DMS153 (cell line): ENCODE measurements at places on chromosomes 11 and 22.
A peak's percentile ranks its signal among the peaks of the same experiment; 100 is the strongest.

DNA sequence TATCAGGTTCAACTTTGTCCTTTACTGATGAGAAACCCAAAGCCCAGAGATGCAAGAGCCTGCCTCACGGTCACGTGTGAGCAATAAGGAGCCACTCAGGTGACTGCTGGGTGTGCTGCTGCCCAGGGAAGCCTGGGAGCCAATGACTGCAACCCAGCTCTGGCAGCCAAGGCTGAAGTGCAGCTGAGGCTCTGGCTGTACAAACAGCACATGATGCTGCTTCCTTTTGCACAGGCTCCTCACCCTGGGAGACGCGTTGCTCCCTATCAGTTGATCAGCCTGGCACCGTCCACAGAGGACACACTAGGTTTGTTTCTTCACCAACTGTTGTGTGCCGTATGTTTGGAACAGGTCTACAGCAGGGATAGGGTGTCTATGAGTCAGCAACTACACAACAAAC, 168.7 kb downstream of the EFCAB6 start:
- DNase-seq, result peak; percentile 13

- no peak for DNase-seq
Observed at GRCh38 chr11:64534391-64534801, 56.6 kb upstream of the SLC22A12 start.

- no peak for DNase-seq
Observed at GRCh38 chr11:117230286-117230961, 1.4 kb downstream of the PCSK7 start.

GRCh38 chr11:20162824-20163782, 2.8 kb upstream of the DBX1 start:
- no peak for DNase-seq

DNA sequence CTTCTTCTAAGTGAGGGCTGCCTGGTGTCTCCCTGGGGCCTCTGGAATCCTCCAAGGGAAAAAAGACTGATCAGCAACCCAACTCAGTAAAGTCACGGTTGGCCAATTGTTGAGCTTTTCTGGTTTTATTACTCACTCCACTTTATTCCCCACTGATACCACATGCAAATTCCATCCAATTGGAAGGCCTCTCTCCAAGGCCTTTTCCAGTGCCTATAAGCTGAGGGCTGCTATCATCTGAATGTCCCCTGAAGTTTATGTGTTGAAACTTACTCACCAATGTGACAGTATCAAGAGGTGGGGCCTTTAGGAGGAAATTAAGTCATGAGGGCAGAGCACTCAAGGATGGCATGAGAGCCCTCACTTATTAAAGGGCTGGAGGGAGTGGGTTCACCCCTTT, 463.3 kb downstream of the BUD13 start:
- no peak for DNase-seq

GRCh38 chr11:12017865-12018453, 9.5 kb upstream of the DKK3 start:
- DNase-seq, result no peak

DNA sequence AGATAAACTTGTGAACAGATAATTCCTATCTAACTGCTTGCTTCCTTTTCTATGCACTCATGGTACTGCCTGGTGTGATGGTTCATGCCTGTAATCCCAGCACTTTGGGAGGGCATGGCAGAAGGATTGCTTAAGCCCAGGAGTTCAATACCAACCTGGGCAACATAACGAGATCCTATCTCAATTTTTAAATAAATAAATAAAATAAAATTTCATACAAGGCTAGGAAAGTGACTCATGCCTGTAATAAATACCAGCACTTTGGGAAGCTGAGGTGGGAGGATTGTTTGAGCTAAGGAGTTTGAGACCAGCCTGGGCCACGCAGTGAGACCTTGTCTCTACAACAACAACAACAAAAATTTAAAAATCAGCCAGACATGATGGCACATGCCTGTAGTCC, 166.6 kb downstream of the COMMD9 start:
- no peak for DNase-seq

DNA sequence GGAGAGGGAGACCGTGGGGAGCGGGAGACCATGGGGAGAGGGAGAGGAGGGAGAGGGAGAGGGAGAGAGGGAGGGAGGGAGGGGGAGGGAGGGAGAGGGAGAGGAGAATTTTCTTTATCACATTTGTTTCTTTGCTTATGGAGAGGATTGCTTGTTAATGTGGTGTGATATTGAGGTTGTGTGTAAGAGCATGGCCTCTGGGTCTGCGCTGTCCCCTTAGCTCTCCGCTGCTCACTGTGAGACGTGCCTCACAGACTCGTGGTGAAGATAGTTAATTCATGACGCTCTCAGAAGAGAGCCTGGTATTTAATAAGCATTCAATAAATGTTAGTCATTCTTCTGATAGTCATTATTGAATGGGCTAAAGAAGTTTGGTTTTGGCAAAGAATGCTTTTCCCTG, 26.2 kb downstream of the PPFIA1 start:
- DNase-seq, result no peak

GRCh38 chr22:23289851-23290724, 109.8 kb downstream of the BCR start:
- no peak for DNase-seq

- DNase-seq, result no peak
Observed at GRCh38 chr11:130102301-130103249, 32.9 kb downstream of the APLP2 start.

DNA sequence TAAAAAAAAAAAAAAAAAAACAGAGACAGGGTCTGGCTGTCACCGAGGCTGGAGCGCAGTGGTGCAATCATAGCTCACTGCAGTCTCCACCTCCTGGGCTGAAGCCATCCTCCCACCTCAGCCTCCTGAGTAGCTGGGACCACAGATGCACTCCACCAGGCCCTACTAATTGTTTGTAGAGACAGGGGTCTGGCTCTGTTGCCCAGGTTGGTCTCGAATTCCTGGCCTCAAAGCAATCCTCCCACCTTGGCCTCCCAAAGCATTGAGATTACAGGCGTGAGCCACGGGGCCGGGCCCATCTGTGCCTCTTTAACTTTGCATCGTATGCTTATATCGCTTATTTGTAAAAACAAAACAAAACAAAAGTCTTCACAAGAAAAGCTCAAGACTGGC, 3.1 kb downstream of the CPT1A start:
- DNase-seq, result no peak

DNA sequence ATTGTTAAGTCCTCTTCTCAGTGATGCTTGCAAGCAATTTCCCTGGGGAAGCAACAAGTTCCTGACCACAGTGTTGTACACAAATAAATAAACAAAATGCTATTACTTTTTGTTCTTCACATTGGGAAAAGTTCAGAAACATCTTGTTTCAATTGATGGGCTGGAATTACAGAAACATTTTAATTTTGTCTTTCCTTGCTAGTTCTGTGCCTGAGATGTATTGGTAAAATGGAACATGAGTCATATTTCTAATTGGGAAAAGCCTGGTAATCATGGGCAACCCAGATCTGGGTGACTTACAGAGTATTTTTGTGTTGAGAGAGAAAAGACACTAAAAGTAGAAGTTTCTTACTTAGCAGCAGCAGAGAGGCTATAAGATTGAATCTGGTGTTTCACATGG, 576 bp upstream of the BLID start:
- DNase-seq, result no peak

- DNase-seq, result no peak
Observed at GRCh38 chr11:119087747-119088241, 3.1 kb downstream of the HMBS start.

- DNase-seq, result no peak
Observed at GRCh38 chr11:828506-829175, 922 bp downstream of the CRACR2B start.

- no peak for DNase-seq
Observed at GRCh38 chr11:12143461-12144258, 33.3 kb downstream of the MICAL2 start.

DNA sequence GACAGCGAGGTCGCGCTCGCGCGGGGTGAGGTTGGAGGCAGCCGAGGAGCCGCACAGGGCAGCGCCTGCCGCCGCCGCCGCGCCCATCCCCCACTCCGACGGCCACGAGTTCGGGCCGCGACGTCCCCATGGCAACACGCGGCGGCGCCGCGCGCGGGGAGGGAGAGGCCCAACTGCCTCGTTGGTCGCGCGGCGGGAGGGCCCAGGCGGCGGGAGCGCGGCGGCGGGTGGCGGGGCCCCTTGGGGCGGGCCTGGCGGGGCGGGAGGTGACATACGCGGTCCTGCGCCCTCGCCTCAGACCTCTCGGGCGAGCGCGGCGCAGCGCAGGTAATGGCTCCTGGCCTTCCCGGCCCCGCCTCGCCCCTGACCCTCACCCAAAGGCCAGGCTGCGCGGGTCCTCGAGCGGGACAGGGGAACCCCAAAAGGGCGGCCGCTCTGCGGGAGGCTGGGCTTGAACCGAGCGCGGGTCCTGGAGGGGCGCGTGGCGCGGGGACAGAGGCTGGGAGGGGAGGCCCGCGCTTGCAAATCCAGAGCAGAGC, at the start of gene DEUP1:
Gene DEUP1, plus strand, starts transcription at position 297 of the 539 bp plus-strand sequence. CDS start 1,518 bp downstream, outside the sequence.
- peak; percentile 62 for DNase-seq

GRCh38 chr11:114796954-114797721, 118.8 kb downstream of the NXPE2 start:
- DNase-seq, result peak; percentile 70
